Type B pancreatic cell (in vitro differentiated cells): ENCODE measurements at places on chromosomes 7 and 10. TPM values are rescaled to one million over a fixed set of nuclear protein-coding genes. Genes with fewer than 3 reads are reported as not detected.

The R3HCC1L gene
- total RNA-seq: 14.2 and 15.4 TPM in 2 replicates

The NACAD gene
- 7.3 and 12.5 TPM in 2 replicates for total RNA-seq

The TRIM74 gene
- total RNA-seq: 1.8 TPM in 1 of 2 replicates, not detected in the other

The BAZ1B gene
- 68.0 and 86.8 TPM in 2 replicates for total RNA-seq

The DNAH11 gene
- 1.0 and 3.2 TPM in 2 replicates for total RNA-seq
